ENCODE measurements at places on chromosomes 7 and 10.

DNA sequence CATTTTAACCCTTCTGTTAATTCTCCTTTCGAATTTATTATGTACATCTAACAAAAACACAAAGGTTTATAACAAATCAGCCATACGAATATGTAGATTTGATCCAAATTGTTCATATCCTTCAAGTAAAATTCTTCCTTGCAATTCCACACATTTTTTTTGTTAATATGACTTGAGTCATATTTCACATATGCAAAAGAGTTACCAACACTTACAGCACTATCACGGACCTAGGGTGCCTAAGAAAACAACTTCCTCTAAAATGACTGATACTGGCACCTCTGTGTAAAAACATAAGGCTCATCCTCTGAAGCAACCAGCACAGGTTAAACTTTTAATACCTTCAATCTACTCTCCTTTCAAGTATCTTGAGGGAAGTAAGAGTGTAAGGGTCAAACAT, 451.8 kb downstream of the SEMA3D start:
- no peak for DNase-seq

DNA sequence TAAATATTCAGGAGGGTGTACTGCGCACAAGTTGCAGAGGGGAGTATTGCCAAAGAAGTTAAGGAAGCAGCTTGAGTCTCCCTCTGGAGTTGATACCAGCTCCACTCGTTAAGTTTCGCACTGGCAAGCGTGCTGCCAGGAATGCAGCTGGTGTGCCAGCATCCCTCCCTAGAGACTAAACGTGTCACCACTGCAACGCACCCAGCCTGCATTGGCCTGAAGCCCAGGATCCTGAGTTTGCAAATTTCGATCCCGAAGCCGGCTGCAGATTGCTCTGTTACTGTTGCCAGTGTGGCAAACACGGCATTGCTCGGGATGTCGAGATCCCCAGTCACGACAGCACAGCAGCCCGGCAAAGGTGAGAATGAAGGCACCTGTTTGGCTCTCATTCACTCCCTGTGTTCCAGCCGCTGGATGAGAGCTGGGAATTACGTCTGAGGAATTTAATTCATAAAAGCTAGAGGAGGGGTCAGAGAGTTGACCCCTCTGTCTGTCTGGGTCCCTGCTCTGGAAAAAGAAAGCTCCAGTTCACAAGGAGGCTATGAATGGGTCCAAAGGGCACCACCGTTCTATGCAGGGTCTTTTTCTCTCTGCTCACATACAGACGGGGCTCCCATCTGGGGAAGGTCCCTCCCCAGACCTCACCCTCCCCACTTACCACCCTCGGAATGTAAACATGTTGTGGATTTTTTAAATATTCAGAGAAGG, 61.0 kb downstream of the NRP1 start:
- DNase-seq = peak; percentile 96

DNA sequence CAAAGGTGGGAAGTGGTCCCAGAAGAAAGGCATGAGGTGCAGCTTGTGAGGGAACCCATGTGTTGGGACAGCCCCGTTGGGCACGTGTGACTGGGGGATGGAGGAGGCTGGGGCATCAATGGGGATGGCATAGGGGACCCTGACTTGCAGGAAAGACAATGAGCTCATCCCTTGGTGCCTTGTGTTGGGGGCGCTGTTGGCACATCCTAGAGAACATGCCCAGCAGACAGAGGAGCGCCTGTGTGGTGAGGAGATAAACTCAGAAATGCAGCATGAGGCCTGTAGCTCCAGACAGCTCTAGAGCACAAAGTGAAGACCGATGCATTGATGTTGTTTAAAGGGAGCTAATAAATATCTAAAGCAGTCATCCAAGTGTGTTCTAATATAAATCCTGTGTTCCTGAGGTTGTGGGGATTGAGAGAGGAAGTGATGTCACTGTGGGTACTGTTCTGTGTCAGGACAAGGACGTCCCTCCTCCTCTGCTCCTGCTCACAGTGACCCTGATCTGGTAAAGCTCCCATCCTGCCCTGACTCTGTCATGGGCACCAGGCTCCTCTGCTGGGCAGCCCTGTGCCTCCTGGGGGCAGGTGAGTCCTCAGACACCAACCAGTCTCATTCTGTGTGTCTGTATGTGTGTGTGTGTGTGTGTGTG, 126.1 kb upstream of the PRSS58 start:
- DNase-seq = no peak

DNA sequence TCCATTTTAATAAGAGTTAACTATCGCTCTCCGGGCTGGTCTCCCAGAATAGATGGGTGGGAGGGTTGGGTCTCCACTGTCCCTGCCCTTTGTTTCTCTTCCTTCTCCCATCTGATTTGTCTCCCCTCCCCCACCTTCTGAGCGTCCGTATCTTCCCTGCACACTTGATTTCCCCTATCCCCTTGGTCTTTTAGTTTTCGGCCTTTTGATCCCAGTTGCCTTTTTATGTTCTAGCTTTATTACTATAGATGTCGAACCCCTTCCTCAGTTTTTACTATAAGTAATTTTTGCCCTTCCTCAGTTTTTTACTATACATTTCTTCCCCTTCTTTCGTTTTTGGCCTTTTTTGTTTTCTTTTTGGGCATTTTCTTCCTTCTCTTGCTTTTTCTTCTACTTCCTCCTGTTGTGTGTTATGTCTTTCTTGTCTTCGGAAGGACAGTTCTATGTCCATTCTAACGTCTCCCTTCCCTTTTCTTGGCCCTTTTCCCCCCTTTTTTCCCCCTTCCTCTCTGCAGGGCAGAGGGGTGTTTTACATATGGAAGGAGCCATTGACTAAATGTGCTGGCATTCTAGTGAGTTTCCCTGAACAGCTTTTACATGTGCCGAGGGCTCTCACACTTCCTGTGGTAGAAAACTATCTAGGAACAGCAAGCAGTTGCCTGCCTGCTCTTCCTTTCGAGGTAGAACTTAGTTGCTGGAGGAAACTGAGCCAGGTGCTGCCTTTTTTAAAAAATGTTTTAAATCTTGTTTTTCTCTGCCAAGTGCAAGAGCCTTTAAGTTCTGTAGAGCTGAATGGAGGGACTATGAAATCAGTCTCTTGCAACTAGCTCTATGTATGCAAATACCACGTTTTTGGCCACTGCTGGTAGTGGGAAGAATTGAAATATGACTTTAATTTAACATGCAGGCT, 2.8 kb downstream of the TET1 start:
- peak; percentile 70 for DNase-seq

GRCh38 chr7:45171946-45172345, 14.4 kb downstream of the RAMP3 start:
- DNase-seq = no peak

DNA sequence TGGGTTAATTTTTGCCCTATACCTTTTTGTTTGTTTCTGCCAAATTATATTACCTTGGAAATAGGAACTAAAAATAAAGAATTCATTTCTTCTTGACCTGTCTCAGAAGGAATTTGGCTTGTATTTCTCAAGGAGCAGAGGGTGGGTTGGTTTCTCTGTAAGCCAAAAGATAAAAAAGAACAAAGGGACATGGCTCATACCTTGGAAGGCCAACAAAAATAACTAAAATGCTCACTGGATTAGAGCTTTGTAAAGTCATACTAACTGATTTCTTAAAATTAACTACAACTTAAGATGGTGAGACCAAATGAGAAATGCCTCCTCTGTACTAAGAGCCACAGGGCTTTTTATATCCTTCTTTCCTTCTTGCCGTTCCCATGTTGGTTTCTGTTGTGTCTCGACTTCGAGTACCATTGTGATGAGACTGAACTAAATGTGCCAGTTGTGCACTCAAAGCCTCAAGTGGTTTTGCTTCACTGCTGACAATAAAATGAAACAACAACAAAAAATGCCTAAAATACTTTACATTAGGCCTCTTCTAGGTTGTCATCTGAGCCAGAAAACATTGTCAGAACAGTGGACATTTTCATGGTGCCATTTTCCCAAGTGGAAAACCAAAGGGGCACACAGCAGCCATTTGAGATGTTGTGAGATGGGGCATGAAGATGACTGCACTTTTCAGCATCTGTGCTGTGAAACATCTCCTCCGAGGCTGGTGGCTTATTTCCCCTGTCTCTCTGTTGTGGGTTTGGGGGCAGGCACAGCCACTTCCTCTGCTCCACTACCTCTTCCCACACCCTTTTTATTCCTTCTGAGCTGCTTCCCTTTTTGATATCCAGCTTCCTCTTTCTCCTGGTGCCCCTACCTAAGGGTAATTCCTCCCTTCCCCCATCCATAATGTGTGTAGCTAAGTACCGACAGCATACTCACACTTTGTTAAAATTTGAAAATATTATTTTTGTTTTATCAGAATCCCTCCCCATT, 51.8 kb upstream of the AGR3 start:
- DNase-seq = no peak

DNA sequence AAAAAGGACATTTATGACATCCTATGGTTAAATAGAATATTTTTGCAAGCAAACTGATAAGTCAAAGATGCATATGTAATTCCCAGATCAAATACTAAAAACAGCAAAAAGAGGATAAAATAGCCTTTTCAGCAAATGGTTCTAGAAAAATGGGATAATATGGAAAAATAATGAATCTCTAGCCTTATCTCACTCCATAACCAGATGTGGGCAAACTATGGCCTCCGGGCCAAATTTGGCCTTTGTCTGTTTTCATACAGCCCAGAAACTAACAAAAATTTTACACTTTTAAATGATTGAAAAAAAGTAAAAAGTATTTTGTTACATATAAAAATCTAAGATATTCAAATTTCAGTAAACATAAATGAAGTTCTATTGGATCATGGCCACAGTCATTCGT, 215.4 kb upstream of the PRSS1 start:
- no peak for DNase-seq

- DNase-seq = no peak
These were observed 4.3 kb downstream of the DDC start for GRCh38 chr7:50560865-50561351.

- no peak for DNase-seq
These were observed 4.0 kb downstream of the RBP3 start for GRCh38 chr10:47351899-47352815.

GRCh38 chr7:123714296-123715080, 34.3 kb downstream of the WASL start:
- no peak for DNase-seq

DNA sequence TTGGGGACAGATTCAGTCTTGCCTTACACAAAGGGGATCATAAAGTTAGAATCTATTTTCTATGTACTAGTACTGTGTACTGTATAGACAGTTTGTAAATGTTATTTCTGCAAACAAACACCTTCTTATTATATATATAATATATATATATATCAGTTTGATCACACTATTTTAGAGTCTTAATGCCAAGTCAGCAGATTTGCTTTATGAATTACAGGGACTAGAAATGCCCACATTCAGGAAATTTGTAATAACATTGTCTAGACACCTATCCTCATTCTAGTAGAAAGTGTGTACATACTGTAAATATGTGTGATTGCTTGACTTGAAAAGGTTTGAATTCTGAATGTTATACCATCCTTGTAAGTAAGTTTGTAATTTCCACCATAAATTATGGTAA, 111.2 kb downstream of the NSUN6 start:
- no peak for DNase-seq

- DNase-seq = peak; percentile 47
These were observed 37.7 kb downstream of the ATXN7L1 start for GRCh38 chr7:105838627-105839231.

GRCh38 chr7:50409856-50410745, 40.0 kb downstream of the FIGNL1 start:
- DNase-seq = no peak

DNA sequence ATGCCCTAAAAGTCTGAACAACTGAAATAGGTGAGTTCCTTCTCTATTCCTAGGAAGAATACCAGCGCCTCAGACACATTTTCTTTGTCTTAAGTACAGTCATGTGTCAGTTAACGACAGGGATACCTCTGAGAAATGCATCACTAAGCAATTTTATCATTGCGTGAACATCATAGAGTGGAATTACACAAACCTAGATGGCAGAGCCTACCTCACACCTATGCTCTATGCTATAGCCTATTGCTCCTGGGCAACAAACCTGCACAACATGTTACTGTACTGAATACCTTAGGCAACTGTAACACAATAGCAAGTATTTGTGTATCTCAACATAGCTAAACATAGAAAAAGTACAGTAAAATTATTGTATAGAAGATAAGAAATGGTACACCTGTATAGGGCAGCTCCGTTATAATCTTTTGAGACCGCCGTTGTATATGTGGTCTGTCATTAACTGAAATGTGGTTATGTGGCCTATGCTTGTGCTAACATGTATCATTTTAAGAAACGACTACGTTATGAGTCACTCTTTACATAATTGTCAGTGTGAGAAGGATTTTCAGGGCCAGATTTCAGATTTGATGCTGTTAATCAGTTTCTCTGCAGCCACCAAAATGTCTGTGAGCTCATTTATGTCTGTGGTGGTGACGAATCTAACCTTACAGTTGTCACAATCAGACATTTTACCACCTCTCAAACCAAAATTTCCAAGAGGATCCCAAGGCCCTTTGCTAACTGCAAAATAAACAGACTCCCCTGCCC, 66.1 kb upstream of the STK17A start:
- peak; percentile 10 for DNase-seq

DNA sequence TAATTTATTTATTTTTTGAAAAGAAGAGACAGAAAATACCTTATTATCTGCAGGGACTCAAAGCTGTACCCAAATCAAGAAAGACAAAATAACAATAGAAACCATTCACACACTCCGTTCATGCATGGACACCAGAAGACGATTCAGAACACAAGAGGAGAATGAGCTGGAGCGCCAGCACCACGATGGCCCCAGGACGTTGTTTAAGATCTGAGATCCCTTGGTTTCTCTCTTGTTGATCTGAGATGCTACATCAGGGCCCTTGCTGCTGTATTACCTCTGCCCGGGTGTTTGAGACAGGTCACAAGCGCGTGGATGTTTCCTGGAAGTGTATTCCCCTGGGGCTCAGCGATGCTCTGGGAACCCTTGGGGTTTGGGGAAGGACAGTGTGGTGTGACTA, 46.8 kb downstream of the CHST3 start:
- no peak for DNase-seq

DNA sequence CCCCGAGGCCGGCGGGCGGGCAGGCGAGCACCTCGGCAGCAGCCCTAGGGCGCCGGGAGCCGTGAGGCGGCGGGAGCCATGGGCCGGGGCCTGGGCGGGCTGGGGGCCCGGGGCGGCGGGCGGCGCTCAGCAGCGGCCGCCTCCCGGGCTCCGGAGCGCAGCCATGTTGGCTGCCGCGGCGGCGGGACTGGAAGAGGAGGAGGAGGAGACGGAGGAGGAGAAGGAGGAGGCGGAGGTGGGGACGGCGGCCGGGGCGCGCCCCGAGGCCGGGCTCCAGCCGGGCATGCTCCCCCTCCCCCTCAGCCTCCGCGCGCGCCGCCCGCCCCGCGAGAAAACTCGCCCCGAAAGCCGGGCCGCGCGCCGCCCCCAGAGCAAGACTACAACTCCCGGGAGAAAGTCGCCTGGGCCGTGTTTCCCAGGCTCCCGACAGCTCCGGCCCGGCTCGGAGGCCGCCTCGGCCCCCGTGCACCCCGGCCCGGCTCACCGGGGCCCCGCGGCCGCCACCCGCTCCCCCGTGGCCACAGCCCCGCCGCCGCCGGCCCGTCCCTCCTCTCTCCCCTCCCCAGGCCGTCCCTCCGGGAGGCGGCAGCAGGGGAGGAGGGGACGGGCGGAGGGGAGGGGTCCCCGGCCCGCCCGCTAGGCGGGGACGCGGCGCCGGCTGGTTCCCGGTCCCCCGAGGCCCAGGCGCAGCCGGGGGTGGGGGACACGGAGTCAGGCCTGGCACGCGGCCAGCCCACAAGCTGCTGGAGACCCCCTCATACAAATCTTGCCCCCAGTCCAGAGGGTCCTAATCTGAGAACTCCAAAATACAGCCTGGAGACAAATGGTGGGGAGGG, at the start of gene DLG5:
Gene DLG5, minus strand, starts transcription at position 190 of the 836 bp plus-strand sequence. CDS start 235 bp downstream, outside the sequence.
- DNase-seq = peak; percentile 41
